ENCODE measurements at places on chromosomes 12 and 14.

GRCh38 chr14:21699551-21699950 is 25.9 kb upstream of the OR4E1 start:
- no peak for DNase-seq

DNA sequence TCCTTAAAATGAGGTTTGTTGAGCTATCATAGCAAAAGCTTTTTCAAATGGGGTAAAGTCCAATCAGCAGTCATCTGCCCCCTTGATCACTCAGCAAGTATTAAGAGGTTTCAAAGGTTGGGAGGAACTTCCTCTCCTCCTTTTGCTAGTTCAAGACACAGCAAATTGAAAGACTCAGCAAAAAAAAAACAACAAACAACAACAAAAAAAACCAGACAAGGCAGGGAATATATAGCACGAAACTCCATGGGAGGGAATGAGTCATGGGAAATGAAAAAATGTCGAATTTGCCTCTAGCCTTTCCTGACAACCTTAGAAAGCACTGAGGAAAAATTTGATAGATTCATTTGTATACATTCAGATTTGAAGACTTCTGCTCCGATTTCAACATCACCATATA is 1.6 kb upstream of the SLC7A8 start:
- DNase-seq, result no peak

DNA sequence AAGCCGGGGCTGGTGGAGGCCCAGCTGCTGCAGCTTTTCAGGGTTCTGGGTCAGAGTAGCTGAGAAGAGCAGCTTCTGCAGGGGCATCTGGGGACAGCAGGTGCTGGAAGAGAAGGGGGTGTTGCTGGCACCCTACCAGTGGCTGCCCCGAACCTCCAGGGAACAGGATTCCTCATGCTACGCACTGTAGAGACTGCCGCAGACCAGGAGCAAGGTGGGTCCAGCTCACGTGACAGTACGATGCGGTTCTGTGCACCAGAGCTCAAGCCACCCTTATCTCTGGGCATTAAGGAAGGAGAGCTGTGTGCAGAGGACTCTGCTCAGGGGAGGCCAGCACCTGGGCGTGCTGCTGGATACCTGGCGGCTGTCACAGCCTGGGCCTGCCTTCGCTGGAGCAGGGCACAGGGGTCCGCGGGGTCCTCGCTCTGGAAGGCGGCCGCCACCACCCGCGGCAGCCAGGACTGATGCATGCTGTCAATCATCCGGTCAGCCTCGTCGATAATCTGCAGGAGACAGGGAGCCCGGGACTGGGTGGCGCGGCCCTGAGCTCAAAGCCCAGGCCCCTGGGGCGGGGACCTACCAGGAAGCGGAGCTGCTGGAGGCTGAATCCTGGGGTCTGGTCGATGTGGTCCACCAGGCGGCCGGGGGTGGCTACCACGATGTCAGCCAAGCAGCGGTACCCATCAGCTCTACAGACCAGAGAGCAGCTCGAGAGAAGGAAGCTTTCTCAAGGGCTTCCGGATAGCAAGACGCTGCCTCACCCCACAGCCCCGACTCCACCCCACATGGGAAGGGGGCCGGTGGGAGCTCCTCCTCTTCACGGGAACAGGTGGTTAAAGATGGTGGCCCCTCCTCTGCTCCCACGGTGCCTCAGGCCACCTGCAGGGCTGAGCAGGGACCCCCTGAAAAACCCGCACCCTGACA is 2.9 kb downstream of the DDX51 start:
- DNase-seq, result no peak

DNA sequence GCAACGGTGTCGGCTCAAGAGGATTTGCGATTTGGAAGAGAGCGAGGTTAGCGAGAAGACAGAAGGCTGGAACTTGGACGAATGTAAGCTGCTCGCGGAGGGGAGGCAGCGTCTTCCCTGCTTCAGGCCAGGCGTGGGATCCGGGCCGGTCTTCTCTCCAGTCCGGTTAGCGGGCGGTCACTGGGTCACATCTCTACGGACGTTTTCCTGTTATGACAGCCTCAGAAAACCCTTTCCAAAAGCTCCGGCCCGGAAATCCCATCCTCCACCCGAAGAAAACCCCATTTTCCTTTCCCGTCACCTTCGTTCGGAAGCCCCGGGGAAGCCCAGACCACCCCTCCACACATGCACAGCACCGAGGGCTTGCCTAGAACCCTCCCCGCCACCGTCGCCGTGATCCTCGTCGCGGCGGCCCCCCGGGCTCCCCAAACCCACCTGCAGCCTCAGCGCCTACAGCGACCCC is 268 bp downstream of the NDUFB1 start:
- DNase-seq, result no peak

GRCh38 chr12:109277899-109278762 is 31.0 kb downstream of the FOXN4 start:
- no peak for DNase-seq

DNA sequence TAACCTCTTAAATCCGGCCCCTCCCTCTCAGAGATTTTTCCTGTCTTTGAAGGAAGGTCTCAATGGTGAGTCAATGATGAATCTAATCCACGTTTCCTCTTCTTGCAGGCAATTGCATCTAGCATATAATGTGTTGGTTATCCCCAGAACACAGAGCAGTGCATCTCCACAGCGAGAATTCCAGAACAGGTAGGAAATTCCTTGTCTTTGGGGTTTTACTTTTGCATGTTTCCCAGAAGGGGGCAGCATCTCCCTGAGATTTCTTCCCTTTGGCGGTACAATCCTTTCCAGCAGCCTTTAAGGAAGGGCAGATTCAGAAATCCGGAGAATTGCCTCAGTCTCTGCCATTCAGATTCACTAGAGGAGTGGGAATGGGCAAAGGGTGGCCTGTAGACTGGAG is 128.0 kb downstream of the KCNA5 start:
- DNase-seq, result peak; percentile 60

DNA sequence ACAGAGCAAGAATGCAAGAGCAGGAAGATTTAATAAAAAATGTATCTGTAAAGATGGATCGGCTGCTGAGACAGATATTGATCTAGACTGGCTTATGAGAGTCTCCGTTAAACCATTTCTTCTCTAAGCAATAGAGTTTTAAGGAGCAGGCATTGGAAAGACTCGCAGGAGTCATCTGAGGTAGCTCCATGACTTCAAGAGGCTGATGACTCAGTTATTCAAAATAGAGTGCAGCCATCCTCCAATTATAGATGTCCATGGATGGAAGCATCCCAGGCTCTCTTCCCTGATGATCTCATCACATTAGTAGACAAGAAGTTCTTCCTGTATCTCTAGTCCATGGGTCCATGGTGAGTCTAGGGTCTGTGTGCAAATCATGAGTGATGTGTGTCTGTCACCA is 638.3 kb upstream of the TMEM132C start:
- DNase-seq, result no peak

DNA sequence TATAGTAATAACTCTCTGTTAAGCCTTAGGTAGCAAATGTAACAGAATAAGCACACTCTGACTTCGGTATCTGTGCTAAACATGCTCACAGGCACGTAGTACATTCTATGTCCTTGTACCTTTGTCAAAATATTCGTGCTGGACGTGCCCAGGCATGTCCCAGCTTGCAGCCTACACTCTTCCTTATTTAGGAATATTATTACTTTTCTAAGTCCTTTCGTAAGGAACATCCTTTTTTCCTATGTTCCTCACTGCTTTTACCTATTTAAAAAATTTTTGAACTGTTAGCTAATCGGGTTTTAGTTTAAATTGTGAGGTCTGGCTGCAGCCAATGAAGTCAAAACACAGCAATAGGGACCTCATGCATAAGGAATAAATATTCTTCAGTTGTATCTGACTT is 24.1 kb upstream of the UBC start:
- no peak for DNase-seq

All from right forelimb (tissue), 1 donor.